ENCODE measurements at places on chromosomes 5 and 9. TPM values are rescaled to one million over a fixed set of nuclear protein-coding genes. Genes with fewer than 3 reads are reported as not detected.

The HAPLN1 gene
- total RNA-seq, result not detected

DNA sequence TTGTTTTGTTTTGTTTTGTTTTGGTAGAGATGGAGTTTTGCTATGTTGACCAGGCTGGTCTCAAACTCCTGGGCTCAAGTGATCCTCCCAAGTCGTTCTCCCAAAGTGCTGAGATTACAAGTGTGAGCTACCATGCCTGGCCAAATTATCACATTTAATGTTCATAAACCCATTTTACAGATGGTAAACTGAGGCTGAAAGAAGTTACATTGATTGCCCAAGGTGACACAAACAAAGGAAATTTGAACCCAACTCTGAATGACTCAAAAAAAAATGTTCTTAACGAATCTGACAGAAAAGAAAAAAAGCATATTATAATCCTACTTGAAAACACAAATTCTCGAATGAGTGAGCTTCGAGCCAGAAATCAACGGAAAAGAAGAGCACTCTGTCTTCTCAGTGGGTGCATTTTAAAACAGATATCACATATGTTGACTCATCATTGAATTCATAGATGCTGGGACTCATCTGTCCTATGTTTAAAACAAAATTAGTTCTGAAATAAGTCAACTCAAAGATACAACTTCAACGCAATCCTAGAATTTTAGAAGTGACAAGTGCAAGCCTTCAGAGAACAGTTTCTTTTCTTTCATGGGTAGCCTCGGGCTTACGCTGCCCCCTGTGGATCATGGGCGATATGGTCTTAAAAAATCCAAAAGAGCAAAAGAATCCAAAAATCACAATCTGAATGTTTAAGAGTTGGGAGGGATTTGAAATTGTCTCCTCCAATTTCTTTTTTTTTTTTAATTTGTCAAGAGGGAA lies 28.4 kb downstream of the TIMD4 start:
- H3K27ac ChIP-seq, result no peak overlapping the region
- peak; percentile 1 for DNase-seq
- H3K4me1 ChIP-seq, result no peaks in the 10 kb centered on the region

The SLC30A5 gene
- total RNA-seq, result 54.6 TPM

GRCh38 chr9:68876273-68876672 lies 137.6 kb downstream of the PRKACG start:
- no peaks in the 10 kb centered on the region for H3K4me1 ChIP-seq
- no peak overlapping the region for H3K4me3 ChIP-seq
- no peak overlapping the region for H3K27ac ChIP-seq
- no peaks in the 10 kb centered on the region for H3K27me3 ChIP-seq

- H3K4me3 ChIP-seq, result no peak overlapping the region
- H3K4me1 ChIP-seq, result no peaks in the 10 kb centered on the region
- no peak for DNase-seq
- peaks cover 10% of the 10 kb centered on the region for H3K27me3 ChIP-seq
- H3K27ac ChIP-seq, result no peak overlapping the region
- H3K36me3 ChIP-seq, result no peaks in the 10 kb centered on the region
These were observed 442.5 kb upstream of the KLF4 start for GRCh38 chr9:107932046-107932445.

The PCDHGA11 gene
- total RNA-seq, result not detected

All from K562 (cell line).